ENCODE measurements at places on chromosomes 16 and 17.

DNA sequence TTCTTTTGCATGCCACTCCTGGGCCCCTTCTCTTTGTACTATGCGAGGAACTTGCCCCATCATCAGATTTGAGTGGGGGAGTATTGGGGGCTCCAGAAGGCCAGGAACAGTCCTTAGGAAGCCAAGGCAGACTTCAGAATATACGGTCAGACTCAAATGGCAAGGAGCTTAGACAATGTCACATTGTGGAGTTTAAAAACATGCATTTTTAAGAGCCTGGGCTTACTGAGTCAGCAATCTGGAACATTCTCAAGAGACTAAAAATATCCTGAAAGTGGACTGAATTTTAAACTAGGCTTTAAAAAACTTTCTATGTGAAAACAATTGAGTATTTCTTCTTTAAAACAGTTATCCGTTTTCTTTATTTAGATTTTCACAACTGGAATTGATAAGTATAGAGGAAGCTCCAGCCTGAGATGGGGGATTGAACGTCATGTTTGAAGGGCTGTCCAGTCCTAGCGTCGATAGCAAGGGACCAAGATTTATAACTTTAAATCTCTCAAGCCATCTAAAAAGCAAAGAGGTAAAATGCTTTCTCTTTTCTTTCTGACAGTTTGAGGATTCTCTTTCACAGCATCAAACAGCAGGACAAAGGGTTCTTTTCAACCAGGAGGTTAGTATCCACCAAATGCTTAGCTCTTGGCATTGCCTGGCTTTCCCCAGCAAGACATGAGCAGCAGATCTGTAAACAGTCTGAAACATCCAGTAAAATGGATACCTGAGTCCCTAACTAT is 45.8 kb upstream of the CDRT4 start:
- DNase-seq, result no peak

GRCh38 chr16:88351491-88352101 is 31.2 kb upstream of the ZNF469 start:
- DNase-seq, result no peak

GRCh38 chr16:59405802-59406201 is 671.7 kb upstream of the GOT2 start:
- no peak for DNase-seq

GRCh38 chr16:25978218-25978617 is 286.5 kb downstream of the HS3ST4 start:
- no peak for DNase-seq

GRCh38 chr16:89823087-89823823 is 5.0 kb upstream of the SPIRE2 start:
- DNase-seq, result no peak

DNA sequence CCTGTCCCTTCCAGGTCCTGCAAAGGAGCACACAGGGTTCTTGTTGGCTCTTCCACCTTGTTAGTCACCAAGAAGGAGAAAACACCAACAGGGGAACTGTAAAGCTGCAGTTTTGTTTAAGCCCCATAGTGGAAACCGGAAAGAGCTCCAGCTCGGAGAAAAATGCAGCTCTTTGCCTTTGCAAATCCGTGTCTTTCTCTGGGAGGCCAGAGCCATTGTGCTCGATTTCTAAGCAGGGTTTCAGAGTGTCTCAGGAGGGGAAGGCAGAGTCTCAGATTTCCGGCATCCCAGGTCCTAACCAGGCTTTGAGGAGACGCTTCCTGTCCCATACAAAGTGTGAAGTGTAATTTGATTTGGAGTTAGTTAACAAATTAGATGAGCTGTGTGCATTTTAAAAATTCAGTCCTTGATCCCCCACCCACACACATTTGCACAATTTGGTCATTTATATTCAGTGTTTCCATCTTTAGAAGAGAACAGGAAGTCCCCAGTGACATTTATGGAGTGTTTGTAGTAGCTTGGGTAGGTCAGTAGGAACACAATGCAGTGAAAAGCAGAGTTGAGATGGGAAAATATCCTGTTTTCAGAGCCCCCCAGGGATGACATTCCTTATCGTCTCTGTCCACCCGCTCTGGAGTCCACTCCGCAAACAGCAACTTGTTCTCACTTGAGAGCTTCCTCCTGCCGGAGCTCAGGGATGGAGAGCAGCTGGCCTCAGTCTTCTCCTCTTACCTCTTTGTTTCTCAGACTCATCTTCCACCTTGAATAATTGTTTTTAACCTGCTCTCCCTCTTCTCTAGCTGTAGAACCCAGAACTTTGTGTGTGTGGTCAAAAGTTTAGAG is 331.9 kb downstream of the SEC14L1 start:
- no peak for DNase-seq

All from activated CD8-positive, alpha-beta memory T cell treated with anti-CD3 and anti-CD28 coated beads, Interleukin-2, amount 10 ng/mL, durations not matched to agents 7 days and 5 days (primary cell).